Retinal pigment epithelial cell (primary cell): ENCODE measurements at places on chromosomes 12 and 14.
A peak's percentile ranks its signal among the peaks of the same experiment; 100 is the strongest.

DNA sequence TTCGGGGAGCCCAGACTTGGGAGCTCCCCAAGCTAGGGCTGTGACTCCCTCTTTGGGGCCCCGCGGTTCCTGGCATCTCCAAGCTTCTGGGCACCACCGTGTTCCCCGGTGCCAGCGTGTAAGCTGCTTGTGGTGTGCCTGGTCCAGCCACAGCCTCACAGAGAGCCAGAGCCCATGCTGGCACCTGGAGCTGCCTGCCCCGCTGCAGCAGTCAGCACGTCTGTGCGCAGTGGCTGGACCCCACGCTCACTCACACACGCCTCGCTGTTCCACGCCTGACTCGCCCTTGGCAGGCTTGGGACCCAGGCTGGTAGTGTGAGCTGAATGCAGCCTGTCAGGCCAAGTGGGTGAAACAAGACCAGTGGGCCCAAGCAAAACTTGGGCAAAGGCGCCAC, 34.5 kb downstream of the APAF1 start:
- DNase-seq = no peak

- DNase-seq = no peak
These were observed 3.6 kb upstream of the UBC start for GRCh38 chr12:124917841-124918621.

- no peak for DNase-seq
These were observed 1.5 kb downstream of the CORO1C start for GRCh38 chr12:108729612-108730364.

DNA sequence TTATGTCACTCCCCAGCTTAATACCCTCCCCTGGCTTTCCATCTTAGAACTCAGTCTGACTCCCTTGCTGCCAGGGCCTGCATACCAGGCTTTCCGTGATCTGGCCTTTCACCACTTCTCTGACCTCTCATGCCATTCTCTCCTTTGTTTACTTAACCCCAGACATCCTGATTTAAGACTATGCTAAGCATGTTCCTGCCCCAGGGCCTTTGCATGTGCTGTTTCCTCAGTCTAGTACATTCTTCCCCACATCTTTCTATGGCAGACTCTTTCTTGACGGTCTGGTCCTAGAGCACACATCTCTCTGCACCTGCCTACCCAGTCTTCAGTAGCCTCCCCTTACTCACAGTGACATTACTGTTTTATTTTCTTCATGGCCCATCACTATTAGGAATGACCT, 42.2 kb downstream of the PLXNC1 start:
- no peak for DNase-seq

- DNase-seq = no peak
These were observed 194.6 kb upstream of the FSCB start for GRCh38 chr14:44701563-44702263.

GRCh38 chr14:64556526-64556925, 6.8 kb downstream of the PPP1R36 start:
- DNase-seq = no peak

DNA sequence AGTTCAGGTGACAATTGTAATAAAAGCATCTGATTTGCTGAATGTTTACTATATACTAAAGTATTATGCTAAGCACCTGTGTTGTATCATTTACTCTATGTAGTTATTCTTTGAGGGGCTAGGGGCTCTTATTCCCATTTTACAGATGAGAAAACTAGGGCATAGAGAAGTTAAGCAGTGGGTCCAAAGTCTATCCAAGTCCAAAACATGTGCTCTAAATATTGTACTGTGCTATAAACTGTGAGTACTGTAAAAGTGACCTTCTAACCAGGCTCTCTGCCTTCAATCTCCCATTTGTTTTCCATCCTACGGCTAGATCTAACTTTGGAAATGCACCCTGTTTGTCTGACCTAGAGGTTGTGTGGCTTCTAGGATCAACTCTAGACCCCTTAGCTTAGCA, 9.0 kb downstream of the ACVR1B start:
- no peak for DNase-seq

DNA sequence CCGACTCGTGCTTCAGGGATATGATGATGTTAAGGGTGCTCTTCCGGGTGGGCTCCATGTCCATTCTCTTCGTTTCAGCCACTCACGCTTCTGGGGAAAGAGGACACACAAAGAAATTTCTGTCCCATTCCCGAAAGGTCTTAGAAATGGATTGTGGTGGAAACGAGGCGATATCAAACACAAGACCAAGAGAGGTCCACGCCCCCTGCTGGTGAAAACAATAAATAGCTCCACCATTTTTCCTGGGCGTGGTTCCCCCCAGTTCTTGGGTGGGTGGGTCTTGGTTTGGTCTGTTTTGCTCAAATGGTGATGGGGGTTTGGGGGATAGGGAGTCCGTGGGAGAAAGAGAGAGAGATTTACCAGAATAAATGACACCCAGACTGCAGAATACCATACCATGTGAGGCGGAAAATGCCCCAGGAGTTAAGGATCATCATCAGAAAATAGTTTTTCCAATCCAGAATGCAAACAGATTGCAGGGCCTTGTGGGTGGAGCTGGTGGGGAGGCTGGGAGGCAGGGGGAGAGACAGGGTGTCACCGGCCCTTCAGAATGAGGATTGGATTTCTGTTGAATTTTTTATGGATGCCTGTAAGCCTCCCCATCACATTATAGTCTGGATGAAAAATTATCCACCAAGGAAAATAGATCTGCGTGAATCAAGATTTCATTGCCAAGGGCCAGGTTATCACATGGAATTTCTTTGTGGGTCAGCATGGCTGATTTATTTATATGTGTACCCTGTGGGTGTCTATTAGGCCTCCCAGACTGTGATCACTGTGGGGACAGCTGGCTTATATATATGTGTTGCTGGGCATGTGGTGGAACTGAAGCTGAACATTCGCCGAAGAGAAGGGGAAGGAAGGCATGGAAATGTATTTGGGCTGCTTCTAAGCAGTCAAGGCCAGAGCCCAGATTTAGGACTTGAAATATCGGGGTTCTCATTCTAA, 55.8 kb downstream of the SRRM4 start:
- no peak for DNase-seq

DNA sequence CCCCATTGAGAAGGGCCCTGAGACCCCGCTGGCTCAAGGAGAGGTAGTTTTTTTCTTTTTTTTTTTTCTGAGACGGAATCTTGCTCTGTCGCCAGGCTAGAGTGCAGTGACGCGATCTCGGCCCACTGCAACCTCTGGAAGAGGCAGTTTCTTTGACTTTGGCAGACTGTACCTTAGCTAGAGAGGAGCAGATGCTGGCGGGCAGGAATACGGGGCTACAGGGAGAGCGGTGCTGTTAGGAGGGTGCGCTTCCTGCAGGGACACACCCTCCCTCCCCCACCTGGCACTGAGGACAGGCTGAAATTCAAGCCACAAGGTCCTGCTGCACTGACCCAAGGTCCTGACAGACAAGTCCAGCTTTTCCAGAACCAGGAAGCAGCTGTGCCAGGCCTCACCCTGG, 32.2 kb upstream of the NUDT14 start:
- no peak for DNase-seq

DNA sequence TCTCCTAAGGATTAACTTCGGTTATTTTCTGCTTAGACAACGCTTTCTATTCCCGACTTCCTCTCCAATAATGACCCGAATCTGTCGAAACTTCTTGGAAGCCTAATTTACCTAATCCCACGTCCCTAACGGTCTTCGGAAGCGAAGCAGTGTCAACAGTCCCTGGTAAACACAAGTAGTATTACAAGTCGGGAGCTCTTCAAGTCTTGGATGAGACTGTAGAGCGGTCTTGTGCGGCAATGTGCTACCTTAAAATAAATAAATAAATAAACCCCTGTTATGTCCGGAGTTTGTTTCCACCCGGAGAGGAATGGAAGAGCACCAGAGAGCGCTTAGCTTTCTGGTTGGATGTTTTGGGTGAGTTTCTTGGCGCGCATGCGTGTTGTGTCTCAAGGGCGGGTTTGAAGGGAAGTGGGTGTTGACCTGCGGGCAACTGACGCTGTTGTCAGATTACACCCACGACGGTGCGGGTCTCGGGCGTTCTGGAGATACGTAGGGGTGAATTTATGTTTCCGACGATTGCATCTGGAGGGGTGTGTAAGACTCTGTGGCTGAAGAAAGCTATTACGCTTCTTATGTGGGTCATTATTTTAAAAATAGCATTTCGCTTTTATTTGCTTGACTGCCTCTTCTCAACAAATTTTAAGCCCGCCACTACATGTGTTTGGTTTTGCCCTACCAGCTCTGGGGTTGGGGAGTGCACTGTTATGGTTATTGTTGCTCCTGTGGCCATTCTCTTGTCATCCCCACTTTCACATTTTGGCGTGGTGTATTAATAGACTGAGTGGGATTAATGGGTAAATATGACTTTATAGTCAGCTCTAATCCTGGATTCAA, at the start of the genes KIAA0586 and TIMM9:
Gene KIAA0586, plus strand, starts transcription at position 439 of the 837 bp plus-strand sequence. CDS start 546 bp downstream, outside the sequence.
Gene TIMM9, minus strand, starts transcription at position 251 of the 837 bp plus-strand sequence. CDS start 15,586 bp downstream, outside the sequence.
- peak; percentile 94 for DNase-seq

- no peak for DNase-seq
These were observed 169.7 kb downstream of the KCNA5 start for GRCh38 chr12:5213336-5213735.

DNA sequence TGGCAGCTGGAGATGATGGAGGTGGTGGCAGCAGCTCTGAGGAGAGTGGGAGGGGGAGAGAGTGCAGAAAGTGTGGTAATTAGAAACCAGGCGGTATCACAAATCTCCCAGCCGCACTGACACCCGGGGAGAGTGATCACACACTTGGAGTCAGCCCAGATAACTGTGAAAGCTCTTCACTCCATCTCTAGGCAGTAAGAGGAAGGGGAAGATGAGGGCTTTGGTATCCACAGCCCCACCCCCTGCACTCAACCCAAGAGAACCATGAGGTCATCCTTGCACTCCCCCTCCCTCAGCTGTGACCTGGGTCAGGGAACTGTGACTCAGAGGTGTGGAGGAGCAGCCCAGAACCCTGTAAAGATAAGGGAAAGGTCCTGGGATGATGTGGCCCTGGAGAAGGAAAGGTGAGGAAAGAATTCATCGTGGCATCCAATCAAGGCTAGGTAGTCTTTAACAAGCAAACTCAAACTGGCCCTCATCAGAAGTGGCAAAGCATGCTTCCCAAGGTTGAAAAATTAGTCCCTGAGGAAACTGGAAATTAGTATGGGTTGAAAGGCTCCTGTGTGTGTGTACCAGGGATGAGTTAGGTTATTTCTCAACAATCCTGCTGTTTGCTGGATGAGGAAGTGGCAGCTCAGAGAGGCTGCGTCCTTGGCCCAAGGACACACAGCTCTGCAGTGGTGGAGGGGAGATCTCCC, 111.0 kb upstream of the LHX5 start:
- no peak for DNase-seq

- no peak for DNase-seq
These were observed 320.0 kb downstream of the DPF3 start for GRCh38 chr14:72573725-72574417.

GRCh38 chr12:125208942-125209341, 143.7 kb downstream of the AACS start:
- no peak for DNase-seq

GRCh38 chr12:122088179-122088810, 9.7 kb downstream of the MLXIP start:
- DNase-seq = no peak

DNA sequence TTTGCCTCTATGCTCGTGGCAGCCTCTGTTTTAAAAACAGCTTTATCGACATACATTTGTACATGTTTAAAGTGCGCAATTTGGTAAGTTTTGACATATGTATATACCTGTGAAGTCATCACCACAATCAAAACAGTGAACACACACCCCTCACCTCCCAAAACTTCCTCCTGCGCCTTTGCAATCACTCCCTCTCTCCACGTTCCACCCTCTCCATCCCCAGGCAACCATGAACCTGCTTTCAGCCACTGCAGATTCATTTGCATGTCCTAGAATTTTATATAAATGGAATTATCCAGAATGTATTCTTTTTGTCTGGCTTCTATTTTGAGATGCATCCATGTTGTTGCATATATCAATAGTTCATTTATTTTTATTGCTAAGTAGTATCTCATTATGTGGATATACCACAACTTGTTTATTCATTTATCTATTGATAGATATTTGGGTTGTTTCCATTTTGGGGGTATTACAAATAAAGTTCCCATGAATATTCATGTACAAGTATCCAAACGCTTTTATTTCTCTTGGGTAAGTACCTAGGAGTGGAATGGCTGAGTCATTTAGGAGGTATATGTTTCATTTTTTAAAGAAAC, 15.5 kb upstream of the CHGA start:
- no peak for DNase-seq

- peak; percentile 45 for DNase-seq
These were observed 14.5 kb downstream of the CAPZA3 start for GRCh38 chr12:18752280-18752920.

DNA sequence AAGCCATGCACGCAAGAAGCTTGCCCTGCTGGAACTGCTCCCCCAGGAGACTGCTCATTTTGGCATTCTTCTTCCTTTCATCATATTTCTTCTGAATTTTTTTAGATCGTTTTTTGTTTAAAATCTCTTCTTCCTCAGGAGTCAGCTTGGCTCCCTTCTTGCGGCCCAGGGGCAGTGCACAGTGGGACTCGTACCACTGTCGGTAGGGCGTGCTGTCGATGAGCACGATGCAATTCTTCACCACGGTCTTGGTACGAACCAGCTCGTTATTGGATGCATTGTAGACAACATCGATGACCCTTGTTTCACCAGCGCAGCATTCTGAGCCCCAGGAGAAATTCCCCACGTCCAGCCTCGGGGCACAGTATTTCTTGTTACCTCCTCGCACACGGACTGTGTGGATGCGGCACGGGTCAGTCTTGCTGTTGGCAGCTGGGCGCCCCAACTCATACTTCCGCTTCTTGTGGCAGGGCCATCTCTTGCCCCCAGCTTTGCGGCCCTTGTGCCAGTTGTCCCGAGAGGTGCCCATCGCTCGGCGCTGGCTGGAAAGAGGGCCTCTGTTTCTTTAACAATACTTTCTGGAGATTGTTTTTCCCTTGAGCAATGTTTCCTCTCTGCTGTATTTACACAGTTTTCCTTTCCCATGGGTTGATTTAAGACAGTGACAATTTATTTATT, 452.4 kb downstream of the TMEM121 start:
- no peak for DNase-seq

DNA sequence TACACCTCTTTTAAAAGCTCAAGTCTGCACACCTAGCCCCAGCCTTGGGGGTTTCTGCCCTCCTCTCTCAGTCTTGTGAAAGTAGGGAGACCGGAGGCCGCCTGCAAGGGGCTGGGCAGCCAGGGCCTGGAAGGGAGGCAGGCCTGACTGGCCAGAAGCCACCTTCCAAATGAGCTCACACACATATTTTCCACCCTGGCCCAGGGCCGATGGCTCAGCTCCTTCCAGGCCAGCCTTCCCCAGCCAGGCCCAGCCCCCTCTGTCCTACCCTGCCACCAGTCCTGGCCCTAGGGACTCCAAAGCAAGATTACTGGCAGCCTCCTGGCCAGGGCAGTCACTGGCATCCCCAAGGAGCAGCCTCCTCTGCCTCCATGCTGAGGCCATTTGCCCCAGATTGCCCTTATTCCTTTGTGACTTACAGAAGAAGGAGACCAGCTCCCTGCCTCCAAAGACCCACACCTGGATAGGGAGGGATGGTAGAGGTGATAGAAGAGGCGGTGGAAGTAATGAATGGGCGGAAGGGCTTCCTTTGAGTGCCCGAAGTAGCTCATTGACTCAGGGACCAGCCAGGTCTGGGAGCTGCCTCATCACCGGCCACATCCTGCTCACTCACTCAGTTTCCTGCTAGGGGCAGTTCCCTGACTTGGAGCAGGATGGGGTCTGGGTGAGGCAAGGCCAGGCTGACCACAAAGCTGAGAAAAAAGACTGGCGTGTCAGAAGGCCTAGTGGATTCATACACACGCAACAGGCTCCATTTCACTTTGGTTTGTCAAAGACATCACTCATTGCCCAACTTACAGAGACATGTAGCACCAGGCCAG, 14.8 kb downstream of the MMP14 start:
- no peak for DNase-seq
